D341Med (cell line): ENCODE measurements at places on chromosomes 2 and 18.

GRCh38 chr2:29644949-29645348, 276.4 kb downstream of the ALK start:
- no peak for DNase-seq

DNA sequence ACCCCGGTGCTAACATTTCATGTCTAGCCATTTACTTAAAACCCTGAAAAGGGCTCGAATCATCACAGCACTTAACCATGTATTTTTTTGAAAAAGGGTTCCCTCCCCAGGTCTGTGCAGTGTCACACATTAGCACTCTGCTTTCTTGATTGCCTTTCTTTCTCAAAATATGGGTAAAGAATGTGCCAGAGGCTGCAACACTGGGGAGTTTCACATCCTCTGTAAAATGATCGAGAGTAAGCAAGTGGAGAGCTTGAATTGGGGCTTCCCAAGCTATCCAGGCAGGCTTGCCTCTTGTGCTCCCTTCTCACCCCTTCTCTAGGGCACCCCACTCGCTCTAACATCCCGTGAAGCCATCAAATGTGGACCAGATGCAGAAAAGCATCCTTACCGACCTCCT, 177.0 kb upstream of the CCDC68 start:
- no peak for DNase-seq

GRCh38 chr2:69547984-69548715, 95.4 kb downstream of the AAK1 start:
- DNase-seq, result no peak

- no peak for DNase-seq
Measured at GRCh38 chr2:3814706-3815245, 111.4 kb downstream of the DCDC2C start.

DNA sequence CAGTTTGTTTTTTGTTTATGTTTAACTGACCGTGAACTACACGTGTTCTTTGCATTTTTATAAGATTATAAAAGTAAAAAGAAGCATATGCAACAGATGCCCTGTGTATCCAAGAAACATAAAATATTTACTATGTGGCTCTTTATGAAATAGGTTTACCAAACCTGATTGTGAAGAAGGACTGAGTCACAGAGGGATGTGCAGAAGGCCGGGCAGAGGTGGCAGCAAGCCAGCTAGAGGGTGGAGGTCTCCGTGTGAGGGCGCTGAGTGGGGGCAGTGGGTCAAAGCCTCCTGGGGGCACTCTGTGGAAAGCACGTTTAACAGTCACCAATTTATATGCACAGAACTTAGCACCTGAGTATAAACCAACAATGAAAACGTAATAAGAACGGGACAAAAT, 97.2 kb downstream of the TMEM18 start:
- DNase-seq, result no peak

GRCh38 chr2:175004980-175005732, at the start of gene CHN1:
Gene CHN1, minus strand, starts transcription at chr2:175005381. Its CDS starts 469 bp downstream, at chr2:175004912.
- DNase-seq, result peak; percentile 87

DNA sequence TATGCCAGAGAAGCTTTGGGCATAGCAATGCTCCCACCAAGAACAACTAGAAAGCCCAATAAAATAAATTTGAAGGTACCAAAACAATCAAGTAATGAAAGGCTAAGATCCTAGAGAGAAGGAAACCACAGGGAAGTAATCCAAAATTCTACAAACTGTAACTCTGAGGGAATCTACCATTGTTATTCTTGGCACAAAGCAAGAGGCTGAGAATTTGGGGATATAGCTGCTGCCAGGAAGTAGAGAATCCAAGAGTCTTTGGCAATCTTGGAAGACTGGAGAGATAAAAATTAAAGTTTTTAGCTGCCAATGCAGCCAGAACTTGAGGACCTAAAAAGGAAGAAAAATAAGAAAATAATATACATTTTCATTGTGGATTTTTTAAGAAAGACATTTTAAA, 68.5 kb downstream of the PIGN start:
- no peak for DNase-seq

GRCh38 chr2:66570471-66570870, 135.5 kb downstream of the MEIS1 start:
- DNase-seq, result no peak

DNA sequence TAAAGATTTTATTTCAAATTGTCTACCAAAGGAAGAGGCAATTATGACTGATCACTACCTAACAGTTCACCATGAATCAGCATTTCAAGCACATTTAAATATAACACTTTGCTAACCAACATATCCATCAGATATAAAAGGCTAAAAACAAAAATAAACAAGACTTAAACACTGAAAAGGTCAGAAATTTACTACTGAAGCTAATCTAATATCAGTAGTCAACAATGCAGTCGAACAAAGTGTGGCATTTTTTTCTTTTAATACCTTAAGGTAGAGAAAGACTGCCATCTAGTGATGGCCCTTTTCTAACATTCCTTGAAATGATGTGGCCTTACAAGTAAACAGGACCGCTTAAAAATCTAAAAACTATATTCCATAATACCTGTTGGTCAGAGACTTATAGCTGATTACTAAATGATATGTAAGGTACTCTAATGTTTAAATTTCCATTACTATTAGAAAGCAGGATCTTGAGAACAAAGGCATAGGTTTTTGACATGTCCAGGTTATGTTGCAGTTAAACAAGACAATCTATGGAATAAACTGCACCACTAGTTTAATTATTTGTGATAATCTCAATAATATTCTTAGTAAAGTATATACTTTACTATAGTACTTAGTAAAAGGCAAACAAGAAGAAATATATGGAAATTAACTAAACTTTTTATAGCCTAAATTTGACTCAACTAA, 80.0 kb downstream of the EXOC6B start:
- DNase-seq, result peak; percentile 31

DNA sequence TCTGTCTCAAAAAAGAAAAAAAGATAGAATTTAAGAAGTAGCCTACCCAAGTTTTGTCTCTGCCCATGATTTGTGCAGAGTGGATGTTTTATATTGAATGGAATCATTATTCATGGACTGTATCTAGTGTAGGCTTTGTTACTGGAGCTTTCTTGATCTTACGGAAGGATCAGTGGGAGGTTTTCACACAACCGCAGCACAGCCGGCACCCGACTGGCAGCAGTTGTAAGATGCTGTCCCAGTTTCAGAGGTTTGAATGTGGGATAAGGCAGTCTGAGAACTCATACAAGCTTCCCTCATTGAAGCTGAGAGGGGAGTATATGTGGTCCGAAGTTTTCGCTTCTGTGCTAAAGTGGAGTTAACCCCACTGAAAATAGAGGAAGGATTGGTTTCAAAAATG, 19.7 kb upstream of the SAG start:
- no peak for DNase-seq

DNA sequence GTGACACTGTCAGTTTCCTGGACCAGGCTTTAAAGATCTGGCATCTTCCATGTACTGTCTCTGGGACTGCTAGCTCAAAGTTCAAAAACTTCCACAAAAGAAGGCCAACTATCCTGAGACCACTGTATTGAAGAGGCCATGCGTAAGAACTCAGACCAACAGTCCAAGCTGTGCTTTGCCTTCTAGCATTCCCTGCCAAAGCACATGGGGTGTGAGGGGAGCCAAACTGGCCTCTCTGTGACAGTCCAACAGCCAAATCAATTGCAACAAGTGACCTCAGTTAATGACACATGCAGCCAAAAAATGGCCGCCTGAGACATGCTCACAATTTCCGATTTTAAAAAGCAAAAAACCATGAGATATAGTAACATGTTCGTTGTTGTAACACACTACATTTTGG, 160.3 kb upstream of the CDH19 start:
- DNase-seq, result no peak

- DNase-seq, result no peak
Measured at GRCh38 chr2:24085200-24085489, 511 bp upstream of the TP53I3 start.
